Muscle of leg (tissue), 16 donors: ENCODE measurements at places on chromosomes 13 and 19. TPM values are rescaled to one million over a fixed set of nuclear protein-coding genes. Genes with fewer than 3 reads are reported as not detected.
A peak's percentile ranks its signal among the peaks of the same experiment; 100 is the strongest.

DNA sequence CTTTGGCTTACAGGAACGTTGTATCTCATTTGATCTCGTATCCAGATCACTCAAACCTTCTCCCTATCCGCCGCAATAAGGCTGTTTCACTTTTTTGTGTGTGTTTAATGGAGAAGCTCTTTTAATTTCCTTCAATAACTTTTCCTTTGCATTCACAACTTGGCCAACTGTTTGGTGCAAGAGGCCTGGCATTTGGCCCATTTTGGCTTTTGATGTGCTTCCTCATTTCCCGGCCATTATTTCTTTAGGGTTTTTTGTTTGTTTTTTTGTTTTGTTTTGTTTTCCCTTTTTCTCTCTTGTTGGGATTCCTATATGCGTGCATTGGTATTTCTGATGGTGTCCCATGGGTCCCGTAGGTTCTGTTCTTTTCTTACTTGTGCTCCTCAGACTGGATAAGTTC, 6.1 kb upstream of the UPF3A start:
- DNase-seq = no peak

CGB3 gene
- total RNA-seq = 0.22 TPM

LILRB2 gene
- total RNA-seq = 0.53 TPM

TINCR gene
- total RNA-seq = 0.18 TPM

NDUFA11 gene
- total RNA-seq = 312 TPM

DNA sequence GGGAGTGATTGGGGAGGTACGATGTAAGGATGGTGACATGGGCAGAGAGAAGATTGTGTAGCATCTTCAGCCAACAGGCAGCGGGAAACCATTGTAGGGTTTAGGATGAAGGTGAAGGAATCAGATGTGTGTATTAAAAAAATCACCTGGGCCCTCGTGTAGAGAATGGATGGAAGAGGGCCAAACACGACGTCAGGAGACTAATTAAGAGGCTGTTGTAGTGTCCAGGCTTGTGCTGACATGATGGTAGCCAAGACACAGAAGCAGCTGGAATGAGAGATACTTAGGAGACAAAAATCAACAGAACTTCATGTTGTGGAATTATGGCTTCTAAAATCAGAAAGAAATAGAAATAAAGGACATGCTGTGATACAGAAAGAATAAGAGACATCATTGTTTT, 41.2 kb upstream of the ARGLU1 start:
- no peak for DNase-seq

- no peak for DNase-seq
Measured at GRCh38 chr13:99326012-99326411, 18.8 kb upstream of the GPR183 start.

- DNase-seq = no peak
Measured at GRCh38 chr19:34213283-34213682, 41.0 kb downstream of the LSM14A start.

DNA sequence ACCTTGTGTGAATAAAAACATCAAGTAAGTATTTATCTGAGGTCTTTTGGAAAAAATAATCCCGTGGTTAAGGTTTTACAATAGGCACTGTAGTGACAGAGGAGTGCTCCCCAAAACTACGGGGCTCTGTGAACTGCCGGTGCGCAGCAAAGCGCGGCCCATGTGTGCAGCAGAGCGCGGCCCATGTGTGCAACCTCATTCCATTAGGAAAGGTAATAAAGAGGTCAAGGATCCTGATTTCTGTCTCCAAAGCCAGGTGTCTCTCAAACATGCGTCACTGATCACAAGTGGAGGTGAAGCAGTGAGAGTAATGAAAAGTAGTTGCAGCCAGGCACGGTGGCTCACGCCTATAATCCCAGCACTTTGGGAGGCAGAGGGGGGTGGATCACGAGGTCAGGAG, 58.7 kb downstream of the MRPL57 start:
- DNase-seq = no peak

- no peak for DNase-seq
Measured at GRCh38 chr19:3075605-3076431, 13.5 kb upstream of the TLE5 start.

GRCh38 chr13:50006426-50007135, 8.7 kb upstream of the KCNRG start:
- no peak for DNase-seq

DNA sequence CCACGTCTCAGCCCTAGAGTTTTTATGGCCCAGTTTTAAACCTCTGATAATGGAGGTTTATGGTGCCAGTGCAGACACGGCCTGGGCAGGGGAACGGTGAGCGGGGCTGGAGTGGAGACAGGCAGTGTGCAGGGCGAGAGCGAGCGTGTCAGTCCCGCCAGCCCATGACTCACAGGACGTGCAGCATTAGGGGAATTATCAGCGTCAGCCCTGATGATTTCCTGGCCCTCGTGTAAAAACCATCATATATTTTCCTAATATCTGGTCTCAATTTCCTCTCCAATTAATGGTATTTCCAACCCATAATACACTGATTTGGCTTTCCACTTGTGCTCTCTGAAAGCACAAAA, 104.6 kb upstream of the VSTM2B start:
- DNase-seq = peak; percentile 81

MADCAM1 gene
- 4.0 TPM for total RNA-seq

DNA sequence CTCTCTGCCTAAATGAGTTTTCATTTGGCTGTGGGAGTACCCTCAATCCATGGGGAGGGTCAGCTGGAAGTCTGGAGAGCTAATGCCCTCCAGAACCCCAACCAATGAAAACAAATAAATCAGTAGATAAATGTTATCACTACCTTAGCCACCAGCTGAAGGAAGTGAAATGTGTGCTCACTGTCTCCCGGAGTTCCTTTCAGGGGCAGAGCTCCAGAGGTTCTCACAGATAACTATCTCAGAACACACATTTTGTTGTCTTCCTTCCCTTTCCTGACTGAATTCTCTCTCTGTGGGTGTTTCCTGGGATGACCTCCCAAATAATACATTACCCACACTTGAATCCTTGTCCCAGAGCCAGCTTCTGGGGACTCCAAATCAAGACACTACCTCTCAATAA, 779.6 kb downstream of the DIAPH3 start:
- DNase-seq = no peak
